ENCODE measurements at places on chromosomes 11 and 22.

DNA sequence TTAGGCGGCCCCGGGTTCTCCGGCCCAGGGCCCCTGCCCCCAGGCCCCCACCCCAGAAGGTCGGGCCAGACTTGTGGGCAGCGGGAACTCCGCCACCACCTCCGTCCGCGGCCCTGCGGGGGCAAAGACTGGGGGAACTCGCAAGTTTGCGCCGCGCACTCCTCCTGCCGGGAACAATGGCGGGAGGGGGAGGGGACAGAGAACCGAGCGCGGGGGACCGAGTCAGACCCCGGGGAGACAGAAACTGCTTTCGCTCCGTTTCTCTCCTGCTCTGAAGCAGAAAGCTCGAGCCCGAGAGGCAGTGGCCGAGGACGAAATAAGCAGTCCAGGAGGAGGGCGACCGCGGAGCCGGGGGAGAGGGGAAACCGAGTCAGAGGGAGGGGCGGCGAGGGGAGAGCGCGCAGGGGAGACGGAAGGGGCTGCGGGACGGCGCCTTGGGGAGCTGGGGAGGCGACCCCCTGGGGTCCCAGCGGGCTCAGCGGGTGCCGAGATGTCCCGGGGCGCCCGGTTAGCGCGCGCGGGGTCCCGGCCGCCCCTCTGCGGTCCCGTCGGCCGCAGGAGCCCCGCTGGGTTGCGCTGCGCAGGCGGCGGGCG is 555 bp downstream of the TP53I11 start:
- no peak for DNase-seq

GRCh38 chr11:114130629-114131277 is 71.2 kb downstream of the ZBTB16 start:
- no peak for DNase-seq

- DNase-seq, result no peak
Measured at GRCh38 chr11:120205596-120206161, 5.2 kb upstream of the OAF start.

GRCh38 chr22:36330127-36330526 is 57.6 kb downstream of the MYH9 start:
- DNase-seq, result no peak

GRCh38 chr11:124586238-124586860 is 16.6 kb downstream of the OR8A1 start:
- DNase-seq, result peak; percentile 2

GRCh38 chr11:60844870-60845221 is 2.9 kb downstream of the CCDC86 start:
- no peak for DNase-seq

- no peak for DNase-seq
Measured at GRCh38 chr11:7977232-7977917, 9.8 kb upstream of the EIF3F start.

DNA sequence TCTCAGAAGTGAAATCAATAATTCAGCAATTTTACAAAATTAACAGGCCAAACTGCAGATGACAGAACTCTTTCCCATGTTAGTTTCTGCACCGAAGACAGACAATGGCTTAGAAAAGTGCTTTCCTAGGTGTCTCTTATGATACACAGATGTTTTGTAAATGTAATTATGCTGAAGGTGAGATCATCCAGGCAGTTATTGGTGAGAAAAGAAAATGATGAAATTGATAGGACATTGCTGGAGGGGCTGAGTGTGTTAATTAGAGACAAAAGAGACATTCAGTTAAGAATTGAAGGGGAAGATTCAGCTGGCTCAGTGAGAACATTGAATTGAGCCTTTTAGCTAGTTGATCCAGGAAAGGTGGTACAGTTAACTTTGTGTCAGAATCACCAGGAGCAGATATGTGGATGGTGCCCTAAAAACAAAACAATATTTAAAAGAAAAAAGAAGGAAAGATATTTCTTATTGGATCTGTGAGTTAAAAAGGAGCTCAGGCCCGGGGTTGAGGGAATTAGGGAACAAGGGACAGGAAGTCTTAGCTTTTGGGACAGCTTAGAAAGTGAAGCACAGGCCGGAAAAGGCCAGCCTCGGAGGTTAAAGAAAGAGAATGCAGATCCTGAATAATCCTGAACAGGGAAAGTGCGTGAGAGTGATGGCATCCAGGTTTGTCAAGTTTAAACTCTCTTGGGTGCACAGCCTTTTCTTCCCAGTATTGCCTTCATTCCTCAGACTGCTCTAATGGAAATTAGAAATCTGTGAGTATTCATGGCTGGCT is 16.9 kb downstream of the ARHGAP42 start:
- no peak for DNase-seq

DNA sequence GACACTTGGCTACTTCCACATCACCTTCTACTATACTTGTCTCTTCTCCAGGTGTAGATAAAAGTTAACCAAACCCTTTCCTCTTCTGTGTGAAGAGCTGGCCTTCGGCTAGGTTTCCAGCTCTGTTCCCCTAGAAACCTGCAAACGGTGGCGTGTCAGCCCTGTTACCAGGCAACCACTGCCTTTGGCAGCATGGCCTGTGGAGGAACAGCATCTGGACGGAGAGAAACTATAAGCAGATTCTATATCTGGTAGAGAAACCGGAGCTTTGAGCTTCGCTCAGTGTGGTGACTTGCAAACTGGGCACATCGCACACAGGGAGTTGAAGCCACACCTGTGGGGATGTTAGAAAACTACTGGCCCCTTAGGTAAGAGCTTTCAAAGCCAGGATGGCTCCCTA is 35.9 kb downstream of the ARAP1 start:
- no peak for DNase-seq

DNA sequence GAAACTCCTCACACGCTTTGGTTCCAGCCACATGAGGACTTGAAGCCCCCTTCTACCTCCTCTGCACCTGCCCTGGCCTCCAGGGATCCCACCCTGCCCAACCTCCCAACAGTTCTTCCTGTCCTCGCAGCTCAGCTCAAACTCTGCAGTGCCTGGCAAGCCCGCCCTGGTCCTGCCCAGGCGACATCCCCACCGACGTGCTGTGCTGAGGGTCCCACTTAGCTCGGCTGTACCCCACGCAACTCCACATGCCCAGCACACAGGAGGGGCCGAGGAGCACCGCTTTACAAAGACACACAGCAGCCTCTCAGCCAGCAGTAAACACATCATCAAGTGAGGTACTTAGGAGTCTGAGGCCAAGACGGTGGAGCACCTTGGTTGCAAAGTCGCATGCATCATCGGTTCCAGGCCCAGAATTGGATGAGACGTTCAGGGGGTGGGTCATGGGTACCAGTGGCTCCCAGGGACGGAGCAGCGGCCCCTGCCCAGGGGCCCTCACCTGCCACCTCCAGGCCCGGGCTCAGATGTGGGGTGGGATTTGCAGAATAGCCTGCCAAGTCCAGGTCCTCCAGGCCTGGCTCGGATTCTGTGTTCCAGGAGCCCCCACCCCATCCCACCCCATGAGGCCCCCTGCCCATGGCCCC is 72.6 kb downstream of the CELSR1 start:
- DNase-seq, result no peak

GRCh38 chr11:35785287-35786167 is 123.0 kb downstream of the TRIM44 start:
- no peak for DNase-seq

GRCh38 chr22:46256358-46256958 is 6.4 kb upstream of the CDPF1 start:
- no peak for DNase-seq

DNA sequence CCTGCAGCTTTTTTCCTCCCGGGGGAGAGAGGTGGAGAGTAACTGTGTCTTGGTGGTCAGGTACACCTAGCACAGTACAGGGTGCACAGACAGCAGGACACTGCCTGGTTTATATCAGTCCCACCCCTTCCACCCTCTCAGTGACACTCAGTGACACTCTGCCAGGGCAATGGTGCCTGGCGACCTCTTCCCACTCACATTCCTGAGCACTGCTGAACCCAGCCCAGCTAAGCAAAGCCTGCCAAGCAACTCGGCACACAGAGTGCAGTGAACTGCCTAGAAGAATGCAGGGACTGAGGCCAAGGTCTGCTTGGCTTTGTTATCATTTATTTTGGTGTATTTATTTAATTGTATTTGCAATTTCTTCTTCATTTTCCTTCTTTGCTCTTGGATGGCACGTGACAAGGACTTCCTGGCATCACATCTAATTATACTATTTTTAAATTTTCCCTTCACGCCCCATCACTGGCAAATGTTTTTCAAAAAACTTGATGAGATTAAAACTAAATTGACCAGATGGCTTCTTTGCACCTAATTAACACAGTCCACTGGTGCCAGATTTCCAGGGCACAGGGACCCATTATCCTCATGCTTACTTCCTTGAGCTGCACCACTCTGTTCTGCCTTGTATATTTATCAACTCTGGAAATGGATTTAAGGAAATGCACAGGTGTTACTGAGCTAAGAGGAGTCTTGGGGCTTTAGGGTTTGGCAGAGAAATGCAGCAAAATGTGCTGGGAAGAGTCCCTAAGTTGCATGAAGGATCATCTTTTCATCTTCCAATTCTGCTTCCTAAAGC is 205.6 kb downstream of the ADAMTS15 start:
- no peak for DNase-seq

DNA sequence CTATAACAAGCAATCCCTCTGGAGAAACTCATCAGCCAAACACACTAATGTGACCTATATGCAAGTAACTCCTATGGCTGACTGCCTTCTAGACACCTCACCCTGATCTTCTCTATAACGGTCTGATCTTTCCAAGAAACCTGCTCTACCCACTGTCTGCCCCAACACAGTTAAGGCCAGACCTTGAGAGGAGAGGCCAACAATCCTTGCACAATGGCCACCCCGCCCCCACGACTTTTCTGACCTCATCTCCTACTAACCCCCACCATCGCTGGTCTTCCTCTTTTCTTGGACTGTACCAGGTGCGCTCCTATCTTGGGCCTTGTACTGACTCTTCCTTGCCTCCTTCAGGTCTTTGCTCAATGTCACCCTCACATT is 12.5 kb downstream of the HIRA start:
- no peak for DNase-seq

DNA sequence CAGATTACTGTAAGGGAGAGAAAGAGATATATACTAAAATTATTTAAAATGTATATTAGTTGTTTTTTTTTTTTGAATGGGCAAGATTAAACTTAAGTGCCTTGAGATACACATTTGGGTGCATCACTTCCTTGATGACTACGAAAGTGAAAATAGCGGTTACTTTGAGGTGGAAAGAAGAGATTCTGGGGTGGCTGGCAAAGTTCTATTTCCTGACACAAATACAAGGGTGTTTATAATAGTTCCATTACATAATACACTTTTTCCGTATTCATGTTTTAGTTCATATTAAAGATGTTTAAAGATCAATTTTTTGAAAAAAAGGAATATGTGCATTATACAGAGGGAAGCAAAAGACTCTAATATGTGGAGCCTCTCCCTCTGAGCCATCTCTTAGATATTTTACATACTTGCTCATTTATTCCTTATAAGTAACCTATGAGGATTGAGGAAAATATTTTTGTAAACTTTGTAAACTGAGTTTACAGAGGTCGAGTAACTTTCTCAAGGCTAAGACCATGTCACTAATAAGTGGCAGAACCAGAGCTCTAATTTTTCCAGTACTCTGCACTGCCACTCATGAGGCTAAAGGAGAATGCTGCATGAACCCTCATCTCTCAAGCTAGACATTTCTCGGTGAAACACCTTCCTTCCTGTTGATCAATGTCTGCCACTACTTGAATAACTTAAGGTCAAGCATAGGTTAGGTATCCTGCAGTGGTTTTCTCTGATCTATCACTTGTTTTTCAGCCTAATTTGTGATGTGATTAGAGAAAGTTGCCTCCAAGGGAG is 58.6 kb downstream of the DDIAS start:
- DNase-seq, result peak; percentile 35

- DNase-seq, result no peak
Measured at GRCh38 chr11:63736864-63737263, 31.7 kb downstream of the ZFTA start.

DNA sequence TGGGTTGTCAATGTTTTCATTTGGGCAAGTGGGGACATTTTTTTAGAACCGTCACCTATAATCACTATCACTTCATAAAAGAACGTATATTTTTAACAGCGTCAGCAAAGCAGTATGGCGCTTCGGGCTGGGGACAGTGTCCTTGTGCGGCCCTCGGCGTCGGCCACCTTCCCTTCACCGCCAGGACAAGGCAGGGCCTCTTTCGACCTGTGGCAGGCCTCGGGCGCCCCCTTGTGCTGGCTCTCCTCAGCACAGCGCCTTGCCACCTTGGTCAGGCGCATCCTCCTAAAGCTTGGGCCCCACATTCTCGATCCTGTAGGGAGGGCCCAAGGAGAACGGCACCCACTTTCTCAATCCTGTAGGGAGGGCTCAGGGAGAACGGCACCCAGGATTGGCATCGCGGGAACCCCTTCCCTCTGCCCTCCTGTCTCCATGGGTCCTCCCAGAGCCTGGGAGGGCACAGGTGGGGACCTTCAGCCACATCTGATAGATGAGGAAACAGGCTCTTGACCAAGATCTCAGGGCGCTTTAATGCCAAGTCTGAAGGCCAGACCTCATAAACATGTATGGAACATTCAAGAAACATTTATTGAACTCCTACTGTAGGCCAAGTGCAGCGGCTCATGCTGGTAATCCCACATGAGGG is 11.5 kb upstream of the FADD start:
- no peak for DNase-seq

DNA sequence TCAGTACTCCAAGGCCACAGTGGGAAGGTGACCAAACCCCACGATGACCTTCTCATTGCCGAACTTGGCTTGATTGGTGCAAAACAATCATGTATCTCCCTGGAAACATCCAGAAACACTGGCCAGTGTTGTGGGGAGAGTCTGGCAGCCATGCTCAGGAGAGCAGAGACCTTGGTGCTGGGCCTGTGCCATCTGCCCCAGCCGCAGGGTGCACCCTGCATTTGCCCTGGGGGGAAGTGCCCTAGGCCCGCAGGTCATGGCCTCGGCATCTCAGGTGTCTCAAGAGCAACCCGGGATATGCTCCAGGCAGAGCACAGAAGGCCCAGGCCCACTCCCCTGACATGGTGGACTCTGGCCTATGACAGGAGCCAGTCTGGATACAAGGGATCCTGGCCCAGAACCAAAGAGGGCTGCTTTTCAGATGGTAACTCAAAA is 23.7 kb downstream of the ARVCF start:
- no peak for DNase-seq

GRCh38 chr22:20211997-20212753 is 55.9 kb downstream of the RTN4R start:
- no peak for DNase-seq

DNA sequence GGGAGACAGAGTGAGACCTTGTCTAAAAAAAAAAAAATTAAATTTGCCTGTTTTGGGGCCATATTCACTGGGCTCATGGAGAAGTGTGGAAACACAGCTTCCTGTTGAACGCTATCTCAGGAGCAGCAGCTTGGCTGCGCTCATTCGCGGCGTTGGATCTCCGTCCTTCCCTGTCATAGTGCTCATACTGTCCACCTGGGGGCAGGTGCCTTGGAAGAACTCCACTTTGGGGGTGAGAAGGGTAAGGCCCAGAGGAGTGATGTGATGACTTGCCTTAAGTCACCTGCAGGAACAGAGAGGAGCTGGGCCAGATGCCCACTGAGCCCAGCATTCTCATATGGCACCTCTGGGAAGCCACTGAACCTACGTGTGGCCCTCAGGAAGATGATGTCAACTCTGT is 82.8 kb downstream of the CABIN1 start:
- DNase-seq, result no peak

Data from stimulated activated CD8-positive, alpha-beta memory T cell treated with anti-CD3 and anti-CD28 coated beads, Interleukin-12 subunit alpha, Interleukin-12 subunit beta, amount 100 ng/mL, for 1 hour (primary cell).